GM03348 (cell line): ENCODE measurements at places on chromosomes 7 and 10.
A peak's percentile ranks its signal among the peaks of the same experiment; 100 is the strongest.

DNA sequence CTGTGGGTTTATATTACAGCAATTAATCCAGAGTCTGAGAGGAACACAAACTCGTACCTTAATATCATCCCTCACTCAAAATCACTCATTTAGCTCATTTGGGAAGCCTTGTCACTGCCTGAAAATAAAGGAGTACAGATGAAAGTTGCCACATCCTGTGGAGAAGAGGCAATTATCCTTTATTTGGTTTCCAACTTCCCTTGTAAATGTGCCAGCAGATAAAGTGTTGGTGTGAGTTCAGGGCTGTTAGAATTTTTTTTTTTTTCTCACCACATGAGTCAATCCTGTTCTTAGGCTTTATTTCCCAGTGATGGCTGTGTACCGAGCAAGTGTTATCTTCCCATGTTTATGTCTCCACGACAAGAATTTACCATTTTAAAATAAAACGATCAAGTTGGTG lies 99.0 kb upstream of the SMIM30 start:
- no peak for DNase-seq

GRCh38 chr10:44589944-44590449 lies 205.1 kb upstream of the CXCL12 start:
- DNase-seq, result no peak

- DNase-seq, result no peak
These were observed 10.9 kb downstream of the OPTN start for GRCh38 chr10:13110908-13111307.

- no peak for DNase-seq
These were observed 34.1 kb downstream of the DNAJB9 start for GRCh38 chr7:108603656-108604306.

DNA sequence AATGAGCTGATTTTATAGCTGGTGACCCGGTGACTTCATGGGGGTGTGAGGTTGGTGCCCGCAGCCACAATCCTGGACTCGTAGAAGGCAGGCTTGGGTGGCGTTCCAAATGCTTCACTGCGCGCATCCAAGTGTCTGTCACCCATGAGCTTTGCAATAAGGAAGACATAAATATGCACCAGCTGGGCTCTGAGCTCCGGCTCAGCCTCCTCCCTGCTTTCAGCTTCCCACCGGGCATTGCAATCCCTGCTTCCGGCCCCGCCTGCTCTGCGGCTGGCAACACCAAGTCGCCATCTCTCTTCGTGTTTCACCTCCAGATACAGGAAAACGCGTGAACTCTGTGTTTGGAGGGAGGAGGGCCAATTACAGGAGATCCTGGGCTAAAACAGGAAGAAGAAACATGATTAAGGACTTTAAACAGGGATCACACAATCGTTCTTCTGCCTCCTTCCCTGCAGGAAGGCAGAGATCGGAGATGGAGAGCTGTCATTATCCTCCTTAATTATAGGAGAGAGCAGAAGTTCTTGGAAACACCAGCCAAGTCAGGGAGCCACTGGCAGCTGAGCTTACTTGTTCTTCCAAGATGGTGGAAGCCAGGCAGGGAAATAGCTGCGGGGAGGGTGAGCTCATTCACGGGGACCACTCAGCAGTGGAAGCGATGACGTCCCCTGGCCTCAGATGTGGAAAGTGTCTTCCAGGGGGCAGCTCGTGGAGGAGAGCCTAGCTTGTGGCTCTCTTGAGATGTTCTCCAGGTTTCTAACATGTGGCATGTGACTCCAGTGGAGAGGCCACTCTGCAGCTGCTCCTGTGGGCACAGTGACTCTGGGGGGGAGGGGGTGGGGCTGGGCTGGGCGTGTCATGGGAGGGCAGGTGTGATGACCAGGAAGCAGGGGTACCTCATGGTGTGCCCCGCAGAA lies 134.9 kb downstream of the CAMK1D start:
- peak; percentile 62 for DNase-seq

- DNase-seq, result peak; percentile 11
These were observed 1.7 kb downstream of the ARHGAP12 start for GRCh38 chr10:31926765-31927564.

DNA sequence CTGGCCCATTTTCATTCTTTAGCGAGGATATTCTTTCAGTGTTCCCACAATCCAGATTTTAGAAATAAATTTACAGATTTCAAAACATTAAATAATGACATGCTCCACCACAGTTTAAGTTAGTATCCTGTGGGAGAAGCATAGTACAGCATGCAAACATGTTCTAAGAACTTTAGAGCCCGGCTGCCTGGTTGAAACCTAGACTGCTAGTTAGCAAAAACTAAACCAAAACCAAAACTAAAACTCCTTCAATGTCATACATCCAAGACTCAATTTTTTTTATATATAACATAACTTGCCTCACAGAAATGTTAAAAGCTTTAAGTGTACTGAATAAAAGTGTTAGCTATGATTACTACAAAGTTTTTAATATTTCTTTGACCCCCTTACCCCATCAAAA lies 17.0 kb downstream of the TRA2A start:
- DNase-seq, result no peak

GRCh38 chr7:132434041-132434440 lies 142.2 kb downstream of the PLXNA4 start:
- DNase-seq, result no peak

- DNase-seq, result peak; percentile 36
These were observed 95.3 kb upstream of the CYP26C1 start for GRCh38 chr10:92965314-92965713.
